Pulmonary artery endothelial cell (primary cell): ENCODE measurements at places on chromosomes 1 and 21. TPM values are rescaled to one million over a fixed set of nuclear protein-coding genes. Genes with fewer than 3 reads are reported as not detected.

Gene TCHHL1
- total RNA-seq: not detected in 2 replicates

Gene CASQ1
- total RNA-seq: not detected in 2 replicates

Gene CDK11B
- total RNA-seq: 10.4 and 15.2 TPM in 2 replicates

Gene NECTIN4
- total RNA-seq: 0.14 and 0.53 TPM in 2 replicates

Gene NR5A2
- 2.6 and 21.5 TPM in 2 replicates for total RNA-seq

Gene CFHR3
- total RNA-seq: not detected in 2 replicates

Gene PROK1
- total RNA-seq: not detected in 2 replicates

Gene CYP4A22
- total RNA-seq: not detected in 2 replicates

Gene IL19
- total RNA-seq: not detected in 2 replicates

Gene OR2T33
- total RNA-seq: not detected in 2 replicates

Gene FRRS1
- 1.4 and 3.0 TPM in 2 replicates for total RNA-seq

Gene MXRA8
- total RNA-seq: 0.99 and 2.2 TPM in 2 replicates

Gene SPATA46
- not detected in 2 replicates for total RNA-seq

Gene SLFNL1
- total RNA-seq: 0.20 and 0.28 TPM in 2 replicates

Gene AZIN2
- 0.74 and 0.99 TPM in 2 replicates for total RNA-seq

Gene ACTN2
- total RNA-seq: 1.1 and 1.5 TPM in 2 replicates
